ENCODE measurements at places on chromosomes 6 and 20.

- no peak for DNase-seq
Measured at GRCh38 chr6:78397499-78397898, 469.9 kb upstream of the IRAK1BP1 start.

DNA sequence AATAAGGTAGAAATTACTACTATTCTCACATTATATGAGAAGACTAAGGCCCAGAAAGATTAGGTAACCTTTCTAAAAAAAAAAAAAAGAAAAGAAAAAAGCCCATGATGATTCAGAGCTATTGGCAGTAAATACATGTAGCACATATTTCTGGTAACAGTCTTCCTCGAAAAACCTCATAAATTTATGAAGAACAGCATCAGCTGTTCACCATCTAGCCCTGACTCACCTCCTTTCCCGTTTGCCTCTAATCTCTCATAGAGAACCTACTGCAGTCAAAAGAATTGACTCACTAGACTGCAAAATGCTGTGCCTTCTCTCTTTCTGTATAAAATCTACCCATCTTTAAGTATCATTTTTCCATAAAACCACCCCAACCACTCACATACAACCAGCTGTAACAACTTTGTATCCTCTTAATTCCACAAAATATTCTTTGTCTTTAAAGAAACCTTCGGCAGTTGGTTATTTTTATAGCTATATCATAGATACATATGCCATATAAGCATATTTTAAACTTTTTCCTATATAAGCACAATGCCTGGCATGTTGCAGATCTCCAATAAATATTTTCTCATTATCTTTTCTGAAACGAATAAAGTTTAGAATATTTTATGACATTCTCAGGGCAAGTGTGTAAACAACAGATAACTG lies 152.7 kb upstream of the ENPP5 start:
- no peak for DNase-seq

DNA sequence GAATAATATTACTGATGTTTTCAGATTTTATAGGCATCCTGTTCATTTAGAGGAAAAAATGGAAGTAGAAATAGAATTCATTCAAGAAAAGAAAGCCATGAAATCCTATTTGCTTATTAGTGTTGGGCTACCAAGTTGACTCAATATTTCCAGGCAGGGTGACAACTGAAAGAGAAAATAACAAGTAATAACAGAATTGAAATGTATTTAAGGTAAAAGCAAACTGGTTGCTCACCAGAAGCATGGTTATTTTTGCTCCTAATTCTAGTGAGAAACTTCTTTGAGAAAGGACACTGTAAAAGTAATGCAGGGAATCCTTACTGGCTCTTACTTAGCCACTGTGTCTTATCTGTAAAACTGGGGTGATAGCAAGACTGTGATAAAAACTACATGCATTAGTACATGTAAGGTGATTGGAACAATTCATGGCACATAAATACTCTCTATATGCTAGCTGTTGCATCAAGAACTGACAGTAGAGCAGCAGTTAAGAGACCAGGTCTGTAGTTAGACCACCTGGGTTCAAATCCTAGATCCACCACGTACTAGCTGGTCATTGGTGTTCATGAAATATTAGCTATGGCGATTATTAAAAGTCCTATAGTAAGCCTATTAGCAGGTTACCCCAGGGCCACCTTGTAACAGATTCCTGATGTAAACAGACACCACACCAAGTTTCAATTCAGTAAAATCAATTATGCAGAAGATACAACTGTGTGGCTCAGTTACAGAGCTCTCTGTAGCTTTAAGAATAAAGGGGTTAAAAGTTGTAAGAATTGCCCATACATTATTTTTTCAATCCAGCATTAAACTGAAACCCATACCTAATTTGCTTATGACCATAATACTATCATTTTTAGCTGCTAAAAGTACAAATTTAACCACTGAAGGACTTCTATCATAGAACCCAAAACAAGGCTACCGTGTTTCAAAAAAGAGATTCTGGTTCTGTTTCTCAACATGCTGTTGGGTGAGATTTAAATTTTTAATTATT lies 159.2 kb upstream of the COL21A1 start:
- no peak for DNase-seq

GRCh38 chr20:11861479-11861878 lies 56.2 kb upstream of the BTBD3 start:
- no peak for DNase-seq

DNA sequence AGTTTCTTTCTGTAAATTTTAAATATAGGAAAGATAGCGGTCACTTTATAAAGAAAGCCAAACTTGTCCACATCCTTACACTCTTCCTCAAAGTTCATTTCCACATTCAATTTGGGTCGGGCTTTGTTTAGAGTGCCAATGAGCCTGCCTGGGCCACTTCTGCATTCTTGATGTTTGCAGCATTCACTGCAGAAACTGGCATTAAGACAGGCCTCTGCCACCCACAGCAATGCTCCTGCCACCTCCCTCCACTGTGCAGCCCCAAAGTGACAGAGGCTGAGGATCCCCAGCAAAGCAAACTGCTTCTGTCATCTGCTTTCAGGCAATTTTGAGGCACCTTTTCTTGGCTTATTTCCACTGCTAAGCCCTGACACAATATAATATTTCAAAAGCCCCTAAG lies 61.2 kb downstream of the TNFAIP3 start:
- DNase-seq, result no peak

GRCh38 chr20:51428401-51429143 lies 113.9 kb downstream of the NFATC2 start:
- DNase-seq, result no peak

DNA sequence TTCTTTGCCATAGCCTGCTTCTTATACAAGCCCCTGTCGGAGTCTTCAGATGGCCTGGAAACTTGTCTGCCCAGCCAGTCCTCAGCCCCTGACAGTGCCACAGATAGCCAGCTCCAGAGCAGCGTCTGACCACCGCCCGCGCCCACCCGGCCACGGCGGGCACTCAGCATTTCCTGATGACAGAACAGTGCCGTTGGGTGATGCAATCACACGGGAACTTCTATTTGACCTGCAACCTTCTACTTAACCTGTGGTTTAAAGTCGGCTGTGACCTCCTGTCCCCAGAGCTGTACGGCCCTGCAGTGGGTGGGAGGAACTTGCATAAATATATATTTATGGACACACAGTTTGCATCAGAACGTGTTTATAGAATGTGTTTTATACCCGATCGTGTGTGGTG lies 29.5 kb downstream of the SLCO4A1 start:
- no peak for DNase-seq

DNA sequence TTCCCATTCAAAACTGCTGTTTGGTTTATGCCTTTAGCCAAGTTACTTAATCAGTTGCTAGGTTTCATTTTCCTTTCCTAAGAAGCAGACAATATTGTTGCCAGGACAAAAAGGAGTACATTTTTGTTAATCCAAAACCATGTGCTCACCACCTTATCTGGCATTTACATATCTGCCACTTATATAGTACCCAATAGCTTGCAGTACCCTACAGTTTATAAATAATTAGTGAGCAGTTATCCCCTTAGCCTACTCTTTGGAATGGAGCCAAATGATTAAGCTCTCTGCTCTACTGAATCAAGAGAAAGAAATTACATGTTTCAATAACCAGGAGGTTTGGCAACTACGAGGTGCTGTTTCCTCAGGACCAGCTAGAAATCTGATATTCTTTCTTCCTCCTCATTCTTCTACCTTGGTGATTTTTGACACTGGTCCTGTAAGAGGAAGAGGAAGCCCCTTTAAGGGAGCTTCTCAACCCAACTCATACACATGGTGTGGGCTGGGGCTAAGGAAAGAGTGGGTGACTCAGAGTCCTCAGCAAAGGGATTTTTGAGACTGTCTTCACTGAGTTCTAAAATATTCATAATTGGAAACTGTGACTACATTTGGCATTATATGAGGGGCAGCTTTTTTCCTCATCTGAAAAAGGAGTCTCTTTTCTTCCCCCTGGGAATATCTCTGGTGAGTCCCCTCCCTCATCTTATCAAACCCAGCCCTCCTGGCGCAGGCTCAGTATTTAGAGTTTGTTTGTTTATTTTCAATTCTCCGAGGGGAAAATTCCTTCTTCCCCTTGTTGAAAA lies 1.5 kb downstream of the ZNFX1 start:
- peak; percentile 71 for DNase-seq

- no peak for DNase-seq
Measured at GRCh38 chr20:32973077-32973717, 31.0 kb downstream of the SUN5 start.

- DNase-seq, result no peak
Measured at GRCh38 chr6:63640062-63640461, 4.5 kb downstream of the PHF3 start.

DNA sequence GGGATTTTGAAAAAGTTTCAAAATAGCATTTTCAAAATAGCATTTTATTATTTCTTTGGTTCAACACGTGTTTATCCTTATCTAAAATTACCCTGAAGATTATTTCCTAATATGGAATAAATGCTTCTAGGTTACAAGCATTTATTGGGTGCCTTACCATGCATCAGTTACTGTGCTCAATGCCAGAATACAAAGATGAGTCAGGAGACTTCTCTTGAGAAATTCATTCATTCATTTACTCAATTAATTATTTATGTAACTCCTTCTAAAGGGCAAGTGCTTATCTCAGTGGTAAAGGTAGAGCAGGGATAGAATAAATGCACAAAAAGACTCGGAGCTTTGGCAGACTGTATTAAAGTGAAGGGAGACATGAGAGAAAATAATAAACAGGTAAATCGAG lies 150.1 kb upstream of the PDE7B start:
- DNase-seq, result no peak

DNA sequence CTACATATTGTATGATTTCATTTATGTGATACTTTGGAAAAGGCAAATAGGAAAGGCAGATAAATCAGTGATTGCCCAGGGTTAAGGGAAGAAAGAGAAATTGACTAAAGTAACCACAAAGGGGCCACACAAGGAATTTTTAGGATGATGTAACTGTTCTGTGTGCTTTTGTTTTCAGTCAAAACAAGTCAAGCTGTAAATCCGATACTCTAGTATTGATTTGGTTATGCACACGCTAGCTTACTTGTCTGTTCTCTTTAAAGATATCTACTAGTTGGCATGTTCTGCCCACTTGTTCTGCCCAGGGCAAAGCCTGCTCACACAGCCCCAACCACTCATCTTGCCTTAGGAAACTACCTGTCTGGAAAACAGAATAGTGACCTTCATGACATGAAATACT lies 6.4 kb downstream of the FBXL4 start:
- DNase-seq, result no peak

DNA sequence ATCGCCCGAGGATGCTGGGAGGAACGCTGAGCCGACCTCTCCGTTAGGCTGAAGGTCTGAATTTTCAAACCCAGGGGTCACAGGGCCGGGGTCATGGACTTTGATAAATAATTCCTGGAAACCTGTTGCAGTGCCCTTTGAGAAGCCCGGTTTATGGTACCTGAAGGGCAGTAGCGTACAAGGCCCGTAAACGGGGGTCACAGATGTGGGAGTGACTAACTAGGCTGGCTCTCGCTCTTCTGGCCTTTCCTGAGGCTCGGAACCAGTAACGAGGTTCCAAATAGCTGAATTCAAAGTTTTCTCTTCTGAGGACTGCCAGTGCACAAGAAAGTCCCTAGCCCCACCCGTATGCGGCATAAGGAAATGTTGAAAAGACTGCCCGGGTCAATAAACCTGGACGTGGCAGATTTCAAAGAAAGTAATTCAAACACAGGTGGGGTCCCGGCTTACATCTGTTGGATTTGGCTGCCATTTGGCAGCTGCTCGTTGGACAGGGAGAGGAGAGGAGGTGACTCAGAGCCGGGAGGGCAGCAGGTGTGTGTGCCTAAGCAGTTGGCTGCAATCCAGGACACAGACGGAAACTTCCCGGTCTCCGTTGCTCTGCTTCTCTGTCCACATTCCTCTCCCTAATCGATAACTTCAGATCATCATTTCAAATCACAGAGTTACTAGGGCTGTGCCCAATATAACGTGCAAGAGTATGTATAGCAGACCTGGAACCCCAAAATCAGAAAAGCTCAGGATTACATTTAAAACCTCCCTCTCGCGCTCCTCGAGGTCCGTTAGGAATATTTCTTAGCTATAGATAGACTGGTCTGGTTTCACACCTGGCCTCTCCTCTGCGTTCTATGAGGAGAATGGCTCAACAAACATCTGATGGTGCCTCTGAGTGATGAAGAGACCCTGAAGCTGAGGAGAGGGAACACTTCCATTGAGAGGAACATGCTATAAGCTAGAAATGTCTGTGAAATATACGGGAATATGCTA lies 765 bp upstream of the GMDS start:
- peak; percentile 22 for DNase-seq

GRCh38 chr6:47810885-47811284 lies 29.1 kb downstream of the OPN5 start:
- DNase-seq, result no peak

- no peak for DNase-seq
Measured at GRCh38 chr6:6406715-6407070, 86.2 kb upstream of the F13A1 start.

DNA sequence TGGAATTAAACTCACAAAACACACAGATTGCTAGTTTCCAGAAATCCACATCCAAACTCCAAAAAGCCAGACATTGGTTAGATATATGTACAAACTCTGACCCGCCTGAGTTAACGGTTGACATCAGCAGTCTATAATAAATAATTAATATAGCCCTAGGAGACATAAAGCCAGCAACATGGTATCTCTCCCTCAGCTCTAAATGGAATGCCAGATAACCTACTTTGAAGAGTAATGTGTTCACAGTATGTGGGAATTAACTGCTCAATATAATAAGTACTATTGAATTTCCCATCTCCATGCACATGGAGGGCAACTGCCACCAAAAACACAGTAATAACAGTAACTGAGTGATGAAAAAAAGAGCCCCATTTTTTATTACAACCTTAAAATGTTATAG lies 383.2 kb downstream of the CD83 start:
- peak; percentile 46 for DNase-seq

- DNase-seq, result no peak
Measured at GRCh38 chr6:134535831-134536230, 217.9 kb upstream of the SGK1 start.

DNA sequence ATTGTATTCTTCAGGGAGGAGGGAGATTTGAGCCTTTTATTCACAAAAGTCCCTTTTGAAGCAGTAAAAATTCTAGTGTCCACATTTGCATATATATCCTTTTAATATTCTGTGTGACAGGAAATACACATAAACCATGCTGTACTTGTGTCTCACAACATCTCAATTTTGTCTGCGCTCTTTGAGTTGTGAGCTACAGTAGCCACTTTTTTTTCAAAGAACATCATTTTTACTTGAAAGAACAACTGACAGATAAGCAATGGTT lies 21.3 kb downstream of the LMBRD1 start:
- DNase-seq, result peak; percentile 73

DNA sequence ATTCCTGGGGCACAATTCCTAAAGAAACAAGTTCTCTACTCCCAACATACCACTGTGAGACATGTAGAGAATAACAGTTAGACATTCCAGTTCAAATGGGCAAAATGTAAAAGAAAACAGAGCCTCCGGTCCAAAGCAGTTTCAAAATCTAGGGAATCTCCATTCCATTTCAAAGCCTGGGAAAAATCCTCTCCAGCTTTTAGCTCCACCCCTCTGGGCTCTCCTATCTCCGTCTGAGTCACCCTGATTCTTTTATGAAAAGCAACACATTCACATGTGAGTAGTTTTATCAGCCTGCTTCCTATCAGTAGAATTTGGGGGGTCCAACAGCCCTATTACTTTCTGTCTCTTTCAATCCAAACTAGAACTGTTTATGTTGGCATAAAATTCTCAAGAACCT lies 3.7 kb downstream of the CSNK2A1 start:
- no peak for DNase-seq

GRCh38 chr20:50588034-50588736 lies 78.0 kb downstream of the PTPN1 start:
- peak; percentile 78 for DNase-seq

All from A673 (cell line).